ENCODE measurements at places on chromosomes 2 and 18. TPM values are rescaled to one million over a fixed set of nuclear protein-coding genes. Genes with fewer than 3 reads are reported as not detected.

- no peak for DNase-seq
Measured at GRCh38 chr2:133710613-133711012, 142.3 kb upstream of the NCKAP5 start.

INHA gene
- 0.45 TPM for total RNA-seq

GRCh38 chr2:71277536-71278103 lies 50.7 kb upstream of the PAIP2B start:
- DNase-seq: no peak

DNA sequence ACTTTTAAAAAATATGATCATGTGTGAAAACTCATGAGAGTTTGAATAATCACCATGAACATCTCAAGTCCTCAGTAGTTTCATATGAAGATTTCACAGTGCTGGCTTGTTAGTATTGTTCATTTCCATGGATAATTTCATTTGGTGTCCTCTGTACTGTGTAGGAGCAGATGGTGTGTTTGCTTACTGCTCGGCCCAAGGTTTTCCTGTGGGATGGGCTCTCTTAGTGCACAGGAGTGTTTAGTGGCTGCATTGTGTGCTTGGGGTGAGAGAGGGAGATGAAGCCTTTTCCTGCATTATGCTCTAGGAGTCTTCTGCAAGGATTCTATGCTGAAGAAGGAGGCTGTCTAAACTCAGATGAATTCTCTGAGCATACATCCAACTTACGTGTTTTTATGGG lies 270.6 kb downstream of the SOCS6 start:
- DNase-seq: no peak

INPP5D gene
- 28.8 TPM for total RNA-seq

DSG4 gene
- not detected for total RNA-seq

GRCh38 chr2:228747483-228747882 lies 523.6 kb downstream of the PID1 start:
- DNase-seq: no peak

DNA sequence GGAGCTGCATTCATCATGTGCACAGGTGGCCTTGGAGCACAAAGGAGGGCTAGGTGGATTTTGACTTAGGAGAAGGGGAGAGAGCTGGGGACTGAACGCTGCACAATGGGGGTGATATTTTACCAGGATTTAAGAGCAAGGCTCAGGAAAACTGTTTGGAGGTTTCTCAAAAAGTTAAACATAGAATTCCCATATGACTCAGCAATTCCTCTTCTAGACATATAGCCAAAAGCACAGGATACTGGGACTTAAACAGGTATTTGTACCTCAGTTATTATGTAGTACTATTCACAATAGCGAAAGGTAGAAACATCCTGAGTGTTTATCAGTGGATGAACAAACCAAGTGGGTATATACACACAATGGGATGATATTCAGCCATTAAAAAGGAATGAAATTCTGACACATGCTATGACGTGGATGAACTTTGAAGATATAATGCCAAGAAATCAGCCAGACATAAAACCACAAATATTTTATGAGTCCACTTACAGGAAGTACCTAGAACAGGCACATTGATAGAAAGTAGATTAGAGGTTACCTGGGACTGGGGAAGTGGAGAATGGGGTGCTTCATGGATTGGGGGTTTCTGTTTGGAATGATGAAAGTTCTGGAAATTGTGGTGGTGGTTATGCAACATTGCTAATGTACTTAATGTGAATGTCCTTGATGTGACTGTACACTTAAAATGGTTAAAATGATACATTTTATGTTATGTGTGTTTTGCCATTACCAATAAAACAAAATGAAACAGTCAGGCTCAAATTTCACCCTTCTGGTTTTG lies 216.9 kb downstream of the HAUS1 start:
- DNase-seq: no peak
